ENCODE measurements at places on chromosomes 2 and 18. TPM values are rescaled to one million over a fixed set of nuclear protein-coding genes. Genes with fewer than 3 reads are reported as not detected.

The PJVK gene
- total RNA-seq = 3.7 TPM

The CCDC178 gene
- not detected for total RNA-seq

The ARPC2 gene
- total RNA-seq = 440 TPM

The MTCL1 gene
- 5.2 TPM for total RNA-seq

The CYP27A1 gene
- 173 TPM for total RNA-seq

The EMILIN2 gene
- 36.2 TPM for total RNA-seq

The RUFY4 gene
- 0.20 TPM for total RNA-seq

The BUB1 gene
- total RNA-seq = 3.6 TPM

The TFCP2L1 gene
- total RNA-seq = 15.3 TPM

The NDC80 gene
- total RNA-seq = 1.8 TPM

The MROH2A gene
- not detected for total RNA-seq

The DYNAP gene
- not detected for total RNA-seq

The MFSD2B gene
- total RNA-seq = 0.40 TPM

The IL37 gene
- total RNA-seq = not detected

The CAPN14 gene
- total RNA-seq = 1.0 TPM

The TLX2 gene
- total RNA-seq = 0.26 TPM

The ICA1L gene
- 28.3 TPM for total RNA-seq

The TMEM198 gene
- total RNA-seq = 1.9 TPM

The PDCD1 gene
- total RNA-seq = 0.80 TPM

The SOX11 gene
- not detected for total RNA-seq

The ALPI gene
- not detected for total RNA-seq

The SCYGR4 gene
- not detected for total RNA-seq

The SRD5A2 gene
- 2.1 TPM for total RNA-seq

The NDUFAF7 gene
- total RNA-seq = 30.4 TPM

The PLGLB1 gene
- total RNA-seq = 3.7 TPM

The POTEJ gene
- not detected for total RNA-seq

The RNF152 gene
- 6.3 TPM for total RNA-seq

The GALR1 gene
- total RNA-seq = not detected

The DOK6 gene
- 1.0 TPM for total RNA-seq

The DSG4 gene
- total RNA-seq = not detected

All from upper lobe of left lung (tissue), 6 donors.